ENCODE measurements at places on chromosomes 11 and 22. TPM values are rescaled to one million over a fixed set of nuclear protein-coding genes. Genes with fewer than 3 reads are reported as not detected.

Gene NNMT
- total RNA-seq = not detected

Gene PDGFD
- total RNA-seq = 1.3 TPM

GRCh38 chr11:94128291-94128745, 323 bp upstream of the PANX1 start:
- H3K36me3 ChIP-seq = no peaks in the 10 kb centered on the region
- H3K27me3 ChIP-seq = peaks cover 4% of the 10 kb centered on the region
- peak overlapping the region; percentile 88 for H3K4me3 ChIP-seq
- peaks cover 12% of the 10 kb centered on the region for H3K4me1 ChIP-seq
- DNase-seq = no peak

GRCh38 chr22:37782340-37783168, 25.2 kb upstream of the GCAT start:
- no peak overlapping the region for H3K4me3 ChIP-seq
- no peaks in the 10 kb centered on the region for H3K4me1 ChIP-seq
- peaks cover 2% of the 10 kb centered on the region for H3K27me3 ChIP-seq
- no peak for DNase-seq
- no peak overlapping the region for H3K27ac ChIP-seq

GRCh38 chr11:2459016-2459725, 14.4 kb downstream of the KCNQ1 start:
- peak; percentile 25 for DNase-seq
- H3K4me3 ChIP-seq = no peak overlapping the region
- peaks cover 7% of the 10 kb centered on the region for H3K4me1 ChIP-seq
- peaks cover 2% of the 10 kb centered on the region for H3K36me3 ChIP-seq
- H3K27me3 ChIP-seq = peaks cover 4% of the 10 kb centered on the region
- H3K27ac ChIP-seq = no peak overlapping the region

- H3K4me1 ChIP-seq = no peaks in the 10 kb centered on the region
- H3K27ac ChIP-seq = no peak overlapping the region
- no peak overlapping the region for H3K4me3 ChIP-seq
These were observed 38.0 kb downstream of the CDKN1C start for GRCh38 chr11:2847561-2847960.

DNA sequence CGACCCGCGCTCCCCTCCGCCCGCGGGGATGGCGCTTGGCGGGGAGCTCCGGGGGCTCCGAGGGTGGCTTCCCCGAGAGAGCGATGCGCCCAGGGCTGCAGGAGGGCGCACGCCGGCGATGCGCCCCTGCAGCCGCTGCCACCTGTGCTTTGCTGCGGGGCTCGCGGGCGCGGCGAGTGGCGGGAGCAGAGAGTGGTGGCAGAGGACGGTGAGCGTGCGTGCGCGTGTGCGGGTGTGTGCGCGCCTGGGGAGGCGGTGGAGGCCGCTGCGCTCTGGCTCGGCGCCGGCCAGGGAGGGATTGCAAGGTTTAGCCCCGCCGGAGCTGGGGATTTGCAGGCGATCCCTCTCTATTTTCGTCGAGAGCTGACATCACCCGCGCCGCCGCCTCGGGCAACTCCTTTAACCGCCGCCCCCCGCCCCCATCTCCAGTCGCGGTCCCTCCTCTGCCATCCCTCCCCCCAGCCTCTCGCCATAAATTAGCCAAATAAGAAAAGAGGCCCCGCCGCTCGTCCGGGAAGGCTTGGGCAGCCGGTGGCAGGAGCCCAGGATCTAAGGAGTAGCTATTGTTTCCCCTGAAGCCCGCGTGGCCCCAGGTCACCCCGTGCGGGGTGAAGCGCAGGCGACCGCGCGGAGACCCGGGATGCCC, at the start of gene SLC1A2:
Gene SLC1A2, minus strand, starts transcription at position 375 of the 646 bp plus-strand sequence. CDS start 592 bp downstream, outside the sequence.
- peaks cover 2% of the 10 kb centered on the region for H3K36me3 ChIP-seq
- H3K4me1 ChIP-seq = peaks cover 10% of the 10 kb centered on the region
- H3K27me3 ChIP-seq = peaks cover 92% of the 10 kb centered on the region

GRCh38 chr11:3767536-3767935, 29.8 kb downstream of the NUP98 start:
- DNase-seq = no peak
- peaks cover 42% of the 10 kb centered on the region for H3K36me3 ChIP-seq
- H3K4me1 ChIP-seq = peaks cover 1% of the 10 kb centered on the region
- H3K27me3 ChIP-seq = no peaks in the 10 kb centered on the region
- no peak overlapping the region for H3K27ac ChIP-seq

- no peak overlapping the region for H3K27ac ChIP-seq
- H3K4me1 ChIP-seq = no peaks in the 10 kb centered on the region
- no peaks in the 10 kb centered on the region for H3K27me3 ChIP-seq
- DNase-seq = no peak
- H3K4me3 ChIP-seq = no peak overlapping the region
These were observed 13.4 kb downstream of the TSSC4 start for GRCh38 chr11:2413742-2414579.

DNA sequence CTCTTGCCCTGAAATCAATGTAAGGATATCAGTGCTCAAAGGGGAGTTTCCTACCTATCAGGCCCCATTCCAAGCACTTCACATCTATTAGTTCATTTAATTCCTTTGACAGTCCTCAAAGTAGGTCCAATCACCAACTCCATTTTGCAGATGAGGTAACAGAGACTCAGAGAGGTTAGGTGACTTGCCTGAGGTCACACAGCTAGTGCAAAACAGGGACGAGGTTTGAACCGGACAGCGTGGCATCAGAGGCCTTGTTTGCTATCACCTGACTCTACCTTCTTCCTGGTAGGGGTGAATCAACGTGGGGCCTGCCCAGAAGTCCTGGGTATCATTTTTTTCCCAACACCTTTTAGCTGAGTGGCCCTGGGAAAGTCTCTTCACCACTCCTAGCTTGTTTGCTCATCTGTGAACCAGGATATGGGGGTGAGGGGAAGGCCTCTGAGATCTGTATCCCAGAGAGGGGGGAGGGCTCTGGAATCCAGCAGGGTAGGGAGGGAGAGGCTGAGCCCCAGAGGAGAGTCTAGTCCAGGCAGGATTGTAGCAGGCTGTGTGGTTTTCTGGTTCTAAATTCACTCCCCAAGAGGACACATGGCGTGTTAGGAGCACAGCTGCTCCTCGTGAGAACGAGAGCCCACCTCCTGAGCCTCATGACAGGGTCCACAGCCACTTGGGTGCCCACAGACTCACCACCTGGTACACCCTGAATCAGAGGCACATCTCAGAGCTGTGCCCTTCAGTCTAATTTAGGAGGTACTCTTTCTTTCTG, 174.7 kb downstream of the MN1 start:
- H3K4me3 ChIP-seq = no peak overlapping the region
- H3K4me1 ChIP-seq = no peaks in the 10 kb centered on the region
- no peak overlapping the region for H3K27ac ChIP-seq
- no peak for DNase-seq

- DNase-seq = no peak
- peaks cover 5% of the 10 kb centered on the region for H3K36me3 ChIP-seq
- no peaks in the 10 kb centered on the region for H3K27me3 ChIP-seq
- H3K4me1 ChIP-seq = peaks cover 64% of the 10 kb centered on the region
- no peak overlapping the region for H3K4me3 ChIP-seq
These were observed 105.0 kb downstream of the ZBTB16 start for GRCh38 chr11:114164546-114164945.

DNA sequence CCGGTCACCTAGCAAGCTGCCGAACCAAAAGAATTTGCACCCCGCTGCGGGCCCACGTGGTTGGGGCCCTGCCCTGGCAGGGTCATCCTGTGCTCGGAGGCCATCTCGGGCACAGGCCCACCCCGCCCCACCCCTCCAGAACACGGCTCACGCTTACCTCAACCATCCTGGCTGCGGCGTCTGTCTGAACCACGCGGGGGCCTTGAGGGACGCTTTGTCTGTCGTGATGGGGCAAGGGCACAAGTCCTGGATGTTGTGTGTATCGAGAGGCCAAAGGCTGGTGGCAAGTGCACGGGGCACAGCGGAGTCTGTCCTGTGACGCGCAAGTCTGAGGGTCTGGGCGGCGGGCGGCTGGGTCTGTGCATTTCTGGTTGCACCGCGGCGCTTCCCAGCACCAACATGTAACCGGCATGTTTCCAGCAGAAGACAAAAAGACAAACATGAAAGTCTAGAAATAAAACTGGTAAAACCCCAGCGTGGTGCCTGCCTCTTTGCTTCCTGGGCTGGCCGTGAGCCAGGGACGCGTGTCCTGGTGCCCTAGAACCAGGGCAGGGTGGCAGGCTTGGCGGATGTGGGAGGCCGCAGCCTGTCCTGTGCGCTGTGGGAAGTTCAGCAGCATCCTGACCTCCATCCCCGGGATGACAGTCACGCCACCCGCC, 13.2 kb downstream of the CCND1 start:
- no peak for DNase-seq
- H3K4me3 ChIP-seq = no peak overlapping the region
- H3K36me3 ChIP-seq = no peaks in the 10 kb centered on the region
- H3K27me3 ChIP-seq = no peaks in the 10 kb centered on the region

- H3K27ac ChIP-seq = no peak overlapping the region
- H3K4me1 ChIP-seq = peaks cover 64% of the 10 kb centered on the region
- H3K36me3 ChIP-seq = peaks cover 42% of the 10 kb centered on the region
- DNase-seq = no peak
These were observed 16.5 kb downstream of the ARRB1 start for GRCh38 chr11:75334976-75335375.

- H3K4me1 ChIP-seq = no peaks in the 10 kb centered on the region
- no peaks in the 10 kb centered on the region for H3K36me3 ChIP-seq
- no peak overlapping the region for H3K4me3 ChIP-seq
- H3K27ac ChIP-seq = no peak overlapping the region
These were observed 474.6 kb upstream of the RAG2 start for GRCh38 chr11:37072538-37073055.

- DNase-seq = no peak
- H3K27ac ChIP-seq = no peak overlapping the region
- peaks cover 4% of the 10 kb centered on the region for H3K4me1 ChIP-seq
- no peak overlapping the region for H3K4me3 ChIP-seq
- H3K36me3 ChIP-seq = peaks cover 14% of the 10 kb centered on the region
These were observed 41.3 kb downstream of the NARS2 start for GRCh38 chr11:78533399-78533798.

DNA sequence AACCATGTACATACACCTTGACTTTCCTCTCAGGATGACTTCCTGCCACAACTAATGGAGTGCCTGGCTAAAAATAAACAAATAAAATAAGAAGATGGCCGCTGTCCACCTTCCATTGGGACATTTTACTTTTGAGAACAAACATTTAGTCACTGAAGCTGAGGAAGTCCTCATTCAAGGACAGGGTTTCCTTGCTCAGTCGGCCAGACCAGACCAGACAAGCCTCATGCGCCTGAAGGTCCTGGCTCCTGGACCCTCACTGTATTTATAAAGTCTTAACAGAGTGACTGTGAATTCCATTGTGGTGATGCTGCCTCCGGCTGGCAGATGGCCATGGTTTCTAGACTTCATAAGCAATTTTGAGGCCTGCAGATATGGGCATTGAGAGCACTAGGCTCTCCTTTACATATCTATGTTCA, 114.5 kb downstream of the MAML2 start:
- peaks cover 35% of the 10 kb centered on the region for H3K36me3 ChIP-seq
- peaks cover 31% of the 10 kb centered on the region for H3K4me1 ChIP-seq
- H3K4me3 ChIP-seq = no peak overlapping the region
- no peak overlapping the region for H3K27ac ChIP-seq
- no peak for DNase-seq

Measured in activated naive CD8-positive, alpha-beta T cell treated with anti-CD3 and anti-CD28 coated beads, Interleukin-2, amount 10 ng/mL, durations not matched to agents 7 days and 5 days (primary cell).